Large intestine (tissue), 12 donors: ENCODE measurements at places on chromosomes 4 and X. TPM values are rescaled to one million over a fixed set of nuclear protein-coding genes. Genes with fewer than 3 reads are reported as not detected.
A peak's percentile ranks its signal among the peaks of the same experiment; 100 is the strongest.

The SPANXD gene
- not detected for polyA plus RNA-seq

DNA sequence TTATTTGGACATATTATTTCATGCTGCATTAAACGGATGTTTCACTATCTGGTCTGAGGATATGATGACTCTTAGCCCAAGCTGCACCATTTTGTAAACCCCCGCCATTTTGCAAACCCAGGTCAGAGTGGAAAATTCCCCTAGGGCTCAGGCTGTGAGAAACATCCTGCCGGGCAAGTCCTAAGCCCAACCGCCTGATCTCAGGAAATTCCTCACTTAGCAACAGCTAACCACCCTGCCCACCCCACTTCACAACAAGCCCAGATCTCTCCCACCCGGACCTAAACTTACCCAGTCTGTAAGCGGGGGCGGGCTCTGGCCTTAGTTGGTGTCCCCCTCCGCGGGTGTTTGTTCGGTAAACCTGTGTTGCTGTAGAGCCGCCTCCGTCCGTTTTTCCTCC, 2747.1 kb downstream of the PCDH7 start:
- DNase-seq, result no peak

DNA sequence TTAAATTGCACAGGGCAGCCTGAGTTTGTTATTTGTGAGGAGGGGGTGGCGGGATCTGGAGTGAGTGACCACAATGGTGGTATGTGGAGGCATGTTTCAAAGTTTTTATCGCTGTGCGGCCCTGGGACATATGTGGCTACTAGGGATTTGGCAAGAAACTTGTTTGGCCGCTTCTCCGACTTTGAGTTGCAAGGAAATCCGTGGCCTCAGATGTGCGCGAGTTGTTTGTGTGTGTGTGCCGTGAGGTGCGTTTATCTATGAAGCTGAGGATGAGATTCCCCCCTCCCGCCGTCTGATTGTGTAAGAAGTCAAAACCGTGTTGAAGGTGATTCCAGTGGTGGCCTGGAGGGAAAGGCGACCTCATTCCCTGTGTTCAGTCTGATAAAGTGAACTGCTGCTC, 1.4 kb downstream of the JADE3 start:
- peak; percentile 19 for DNase-seq

DNA sequence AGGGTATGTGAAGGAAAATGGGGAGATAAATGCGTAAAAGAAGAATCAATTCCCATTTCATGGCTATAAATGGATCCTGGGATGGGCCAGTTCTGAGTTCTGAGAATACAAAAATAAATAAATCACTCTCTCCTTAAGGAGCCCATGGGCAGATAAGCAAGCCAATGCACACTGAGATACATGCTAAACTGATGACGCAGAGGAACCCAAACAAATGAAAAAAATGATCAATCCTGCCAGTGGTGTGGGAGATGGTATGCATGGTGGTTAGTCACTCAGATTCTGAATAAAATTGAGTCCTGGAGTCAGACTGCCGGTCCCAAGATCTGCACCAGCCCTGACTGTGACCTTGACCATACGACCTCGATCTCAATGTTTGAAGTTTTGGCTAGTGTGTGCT, 59.7 kb downstream of the NEIL3 start:
- DNase-seq, result no peak

GRCh38 chrX:129427267-129427666, 96.0 kb downstream of the SMARCA1 start:
- DNase-seq, result no peak

The OCIAD1 gene
- 209 TPM for polyA plus RNA-seq

DNA sequence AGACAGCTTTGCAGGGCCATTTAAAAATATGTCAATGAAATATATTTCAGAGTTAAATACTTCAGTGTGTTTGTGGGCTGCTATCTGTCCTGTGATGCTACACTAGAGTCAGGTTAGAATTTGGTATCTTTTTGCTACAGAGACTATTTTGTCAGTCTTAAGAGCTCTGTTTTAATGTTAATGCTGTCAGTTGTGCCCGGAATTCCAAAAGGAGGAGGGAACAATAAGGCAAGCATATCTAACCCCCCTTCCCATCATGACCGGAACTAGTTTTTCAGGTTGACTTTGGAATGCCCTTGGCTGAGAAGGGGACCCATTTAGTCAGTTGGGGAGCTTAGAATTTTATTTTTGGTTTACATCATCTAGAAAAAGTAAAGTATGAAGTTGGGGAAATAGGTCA, 34.9 kb upstream of the SLC25A4 start:
- DNase-seq, result no peak
